NAMALWA (cell line): ENCODE measurements at places on chromosomes 2 and 18.

DNA sequence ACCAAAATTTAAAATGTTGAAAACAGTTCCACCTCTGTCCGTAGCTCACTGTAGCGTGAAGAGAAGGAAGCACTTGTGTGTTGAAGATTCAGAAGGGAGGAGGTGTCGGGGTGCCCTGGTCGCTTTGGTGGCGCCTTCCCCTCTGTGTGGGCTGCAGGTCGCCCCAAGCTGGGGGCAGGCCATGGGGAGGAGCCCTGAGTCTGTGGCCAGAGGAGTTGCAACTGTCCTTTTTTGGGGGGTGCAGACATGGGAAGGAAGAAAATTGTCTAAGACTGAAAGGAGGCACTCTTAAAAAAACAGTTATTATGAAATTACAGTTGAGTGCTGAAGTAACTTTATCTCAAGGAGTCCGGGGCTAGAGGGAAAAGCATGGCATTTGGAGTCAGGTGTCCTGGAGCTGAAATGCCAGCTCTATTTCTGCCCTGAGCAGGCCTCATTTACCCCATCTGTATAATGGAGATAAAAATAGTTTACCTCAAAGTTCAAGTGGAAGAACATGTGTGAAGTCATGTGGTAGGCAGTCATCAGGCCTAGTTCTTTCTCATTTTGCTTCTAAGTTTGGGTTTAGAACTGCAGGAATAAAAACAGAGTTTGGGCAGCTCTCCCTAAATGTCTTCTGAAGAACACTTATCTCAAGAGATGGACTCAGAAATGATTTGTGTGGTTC is 82.1 kb downstream of the RNF144A start:
- no peak for DNase-seq

DNA sequence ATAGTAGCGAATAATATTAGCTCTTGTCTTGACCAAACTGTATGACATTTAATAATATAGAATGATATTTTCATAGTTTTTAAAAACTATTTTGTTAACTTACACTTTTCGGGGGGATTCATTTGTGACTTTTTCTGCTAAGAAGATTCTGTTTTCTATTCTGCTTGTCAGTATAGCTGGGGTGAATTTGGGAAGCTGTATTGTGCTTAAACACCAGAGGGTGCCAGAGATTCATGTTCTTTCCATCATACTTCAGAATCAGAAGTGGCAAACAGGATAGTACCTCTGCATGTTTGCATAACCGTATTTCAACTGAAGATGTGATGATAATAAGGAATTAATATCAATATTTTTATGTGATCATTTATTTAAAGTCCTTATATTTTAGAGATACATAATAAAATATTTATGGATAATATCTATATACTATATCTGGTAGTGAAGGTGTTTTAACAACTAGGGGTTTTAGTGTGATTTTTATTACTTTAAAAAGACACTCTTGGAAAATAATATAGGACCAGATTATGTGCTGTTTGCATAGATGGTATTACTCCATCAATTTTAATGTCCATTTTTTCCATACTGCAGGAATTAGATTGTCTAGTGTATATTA is 81.0 kb downstream of the TAF4B start:
- DNase-seq, result peak; percentile 72

GRCh38 chr2:100064592-100065428 is 77.6 kb downstream of the AFF3 start:
- DNase-seq, result peak; percentile 54

GRCh38 chr18:54806526-54806925 is 21.8 kb upstream of the RAB27B start:
- no peak for DNase-seq

DNA sequence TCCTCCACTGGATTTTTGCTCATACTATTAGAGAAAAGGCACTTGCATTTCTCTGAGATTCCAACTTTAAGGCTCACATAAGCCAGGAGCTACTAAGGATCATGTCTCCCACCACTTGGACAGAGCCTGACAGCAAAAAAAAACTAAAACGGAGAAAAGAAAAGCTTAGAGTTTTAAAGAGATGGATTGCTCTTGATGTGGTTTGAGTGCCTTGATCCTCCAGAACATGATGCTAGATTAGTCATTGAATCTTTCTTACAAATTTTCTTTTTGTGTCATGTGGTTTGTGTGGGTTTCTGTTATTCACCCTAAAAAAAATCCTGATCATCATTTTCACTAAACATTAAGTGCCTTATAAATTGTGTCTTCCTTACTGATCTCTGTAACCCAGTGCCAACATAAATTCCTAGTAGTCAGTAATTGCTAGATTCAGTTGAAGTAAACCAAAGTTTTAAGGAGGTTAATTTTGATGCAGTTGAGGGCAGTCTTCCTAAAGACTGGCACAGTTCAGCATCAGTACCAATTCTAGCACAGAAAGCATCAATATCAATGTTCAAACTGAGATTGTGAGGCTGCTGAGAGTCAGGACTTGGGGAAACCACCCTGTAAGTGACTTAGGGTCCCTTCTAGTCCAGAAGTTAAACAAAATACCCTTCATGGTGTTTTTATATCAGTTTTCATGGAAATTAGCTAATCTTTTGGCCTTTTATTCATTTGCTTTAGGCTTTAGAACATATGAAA is 206.3 kb downstream of the RAD51AP2 start:
- DNase-seq, result no peak

- DNase-seq, result peak; percentile 76
Measured at GRCh38 chr18:9101730-9102507, 580 bp upstream of the NDUFV2 start.

DNA sequence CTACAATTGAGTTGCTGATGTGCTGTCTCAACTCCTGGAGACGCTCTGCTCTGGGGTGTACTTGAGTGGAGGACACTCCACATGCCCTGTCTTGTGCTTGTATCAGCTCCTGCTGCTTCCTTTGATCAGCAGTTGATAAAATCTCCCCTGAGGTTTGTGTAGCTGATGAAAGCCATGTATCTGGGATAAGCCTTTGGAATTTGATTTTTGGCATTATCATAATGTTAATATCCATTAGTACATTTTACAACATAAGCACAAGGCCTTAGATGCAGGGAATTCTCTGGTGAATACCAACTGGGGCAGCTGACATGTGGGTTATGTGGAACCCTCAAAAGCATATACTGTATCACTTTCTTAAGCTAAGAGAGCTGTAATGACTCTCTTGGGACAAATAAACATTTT is 222.7 kb upstream of the ITGA4 start:
- DNase-seq, result no peak

DNA sequence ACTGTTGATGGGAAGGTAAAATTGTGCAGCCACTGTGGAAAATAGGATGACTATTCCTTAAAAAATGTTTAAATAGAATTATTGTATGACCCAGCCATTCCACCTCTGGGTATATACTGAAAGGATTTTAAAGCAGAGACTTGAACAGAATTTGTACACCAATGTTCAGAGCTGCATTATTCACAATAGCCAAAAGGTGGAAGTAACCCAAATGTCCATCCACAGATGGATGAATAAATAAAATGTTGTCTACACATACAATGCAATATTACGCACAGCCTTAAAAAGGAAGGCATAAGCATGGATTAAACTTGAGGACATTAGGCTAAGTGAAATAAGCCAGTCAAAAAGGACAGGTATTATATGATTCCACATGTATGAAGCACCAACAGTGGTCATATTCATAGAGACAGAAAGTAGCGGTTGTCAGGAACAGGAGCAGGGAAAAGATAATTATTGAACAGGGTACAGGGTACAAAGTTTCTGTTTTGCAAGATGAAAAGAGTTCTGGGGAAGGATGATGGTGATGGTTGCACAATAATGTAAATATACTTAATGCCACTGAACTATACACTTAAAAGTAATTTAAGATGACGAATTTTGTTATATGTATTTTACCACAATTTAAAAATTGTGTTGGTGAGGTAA is 39.4 kb downstream of the EVA1A start:
- DNase-seq, result no peak

GRCh38 chr18:48330016-48330991 is 78.9 kb downstream of the ZBTB7C start:
- no peak for DNase-seq
